ENCODE measurements at places on chromosomes 13 and 19.
A peak's percentile ranks its signal among the peaks of the same experiment; 100 is the strongest.

DNA sequence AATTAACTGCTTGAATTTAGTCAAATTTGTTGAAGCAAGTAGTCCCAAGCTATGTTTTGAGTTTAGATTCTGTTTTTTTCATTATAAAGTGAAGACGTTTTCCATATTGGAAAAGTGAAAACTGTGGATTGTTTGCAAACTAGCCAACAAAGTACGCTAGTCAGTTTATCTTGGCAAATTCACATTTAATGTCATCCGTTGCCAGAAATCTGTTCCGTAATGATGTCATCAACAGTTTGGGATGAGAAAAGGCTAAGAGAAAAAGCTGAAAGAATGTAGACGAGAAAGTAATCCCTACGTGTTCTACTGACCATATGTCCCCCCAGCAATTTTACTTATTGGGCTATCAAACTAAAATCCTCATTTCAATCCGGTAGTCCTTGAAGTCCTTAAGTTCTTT lies 419.6 kb downstream of the GPC6 start:
- no peak for DNase-seq

DNA sequence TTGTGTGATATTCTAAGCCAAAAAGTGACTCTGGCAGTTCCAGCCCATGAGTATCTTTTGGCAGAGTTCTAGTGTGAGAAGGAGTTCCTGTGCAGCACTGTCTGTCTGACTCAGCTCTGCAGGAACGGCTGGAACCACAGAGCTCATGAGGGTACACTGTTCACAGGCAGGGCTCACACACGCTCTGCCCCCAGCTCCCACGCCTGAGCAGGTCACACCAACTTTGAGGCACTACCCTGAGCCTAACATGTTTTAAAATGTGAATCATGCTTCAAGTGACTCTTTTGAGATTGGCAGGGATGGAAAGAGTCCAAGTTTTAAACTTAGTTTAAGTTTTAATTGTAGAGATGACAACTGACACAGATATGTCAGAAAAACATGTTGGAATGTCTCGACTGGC lies 1203.3 kb downstream of the UQCRFS1 start:
- DNase-seq: no peak

- no peak for DNase-seq
Measured at GRCh38 chr13:29073755-29074154, 253.6 kb downstream of the MTUS2 start.

DNA sequence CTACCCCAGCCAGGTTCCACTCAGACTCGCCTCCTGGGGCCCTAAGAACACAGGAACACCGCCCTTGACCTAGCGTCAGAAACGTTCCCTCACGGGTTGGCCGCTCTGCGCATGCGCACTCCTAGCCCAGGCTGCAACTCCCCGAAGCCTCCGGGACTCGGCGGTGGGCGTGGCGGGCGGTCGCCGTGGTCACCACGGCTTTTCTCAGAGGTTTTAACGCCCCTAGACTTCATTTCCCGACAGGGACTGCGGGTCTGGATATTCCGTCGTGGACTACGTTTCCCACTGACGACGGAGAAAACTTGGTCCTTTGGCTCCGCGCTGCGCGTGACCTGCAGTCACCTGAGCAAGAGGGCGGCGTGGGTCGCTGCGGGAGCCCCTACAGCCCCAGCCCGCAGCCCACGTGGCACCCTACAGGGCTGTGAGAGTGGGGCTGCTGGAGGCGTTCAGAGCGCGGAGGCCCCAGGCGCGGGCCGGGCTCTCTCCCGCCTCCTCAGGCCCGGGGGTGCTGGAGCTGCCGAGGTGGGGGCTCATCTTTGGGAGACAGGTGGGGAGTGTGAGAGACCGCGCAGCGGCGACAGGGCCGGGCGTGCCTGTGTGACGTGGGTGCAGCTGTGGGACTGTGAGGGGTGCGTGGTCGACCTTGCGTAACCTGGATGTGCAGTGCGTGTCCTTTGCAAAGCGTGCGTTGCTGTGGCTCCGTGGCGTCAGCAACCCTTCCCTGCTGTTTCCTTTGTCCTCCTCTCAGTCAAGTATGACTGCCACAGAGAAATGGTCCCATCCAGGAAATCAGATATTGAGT lies 38.0 kb upstream of the ZNF573 start:
- DNase-seq: no peak

GRCh38 chr19:37342753-37343152 lies 28.1 kb upstream of the ZNF527 start:
- no peak for DNase-seq

GRCh38 chr13:41660411-41660810 lies 203.1 kb downstream of the RGCC start:
- no peak for DNase-seq

- no peak for DNase-seq
Measured at GRCh38 chr13:109744512-109745051, 41.8 kb downstream of the IRS2 start.

DNA sequence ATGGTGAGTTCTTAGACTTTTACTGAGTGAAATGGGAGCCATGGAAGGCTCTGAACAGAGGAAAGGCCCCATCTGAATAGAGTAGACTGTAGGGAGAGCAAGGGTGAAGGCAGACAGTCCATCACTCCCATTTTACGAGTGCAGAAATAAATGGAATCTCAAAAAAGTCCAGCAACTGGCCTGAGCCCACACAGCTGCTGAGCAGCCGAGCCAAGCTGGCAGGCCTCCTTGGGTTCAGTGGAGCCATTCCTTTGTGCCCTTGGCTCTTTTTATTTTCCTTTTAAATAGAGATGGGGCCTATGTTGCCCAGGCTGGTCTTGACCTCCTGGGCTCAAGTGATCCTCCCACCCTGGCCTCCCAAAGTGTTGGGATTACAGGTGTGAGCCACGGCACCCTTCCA lies 1.0 kb upstream of the MYH14 start:
- no peak for DNase-seq

- DNase-seq: peak; percentile 49
Measured at GRCh38 chr13:107329991-107330390, 762.1 kb upstream of the ARGLU1 start.

GRCh38 chr19:1243768-1244692 lies 2.5 kb downstream of the ATP5F1D start:
- DNase-seq: peak; percentile 69

GRCh38 chr19:3324405-3324856 lies 42.0 kb upstream of the NFIC start:
- DNase-seq: no peak

DNA sequence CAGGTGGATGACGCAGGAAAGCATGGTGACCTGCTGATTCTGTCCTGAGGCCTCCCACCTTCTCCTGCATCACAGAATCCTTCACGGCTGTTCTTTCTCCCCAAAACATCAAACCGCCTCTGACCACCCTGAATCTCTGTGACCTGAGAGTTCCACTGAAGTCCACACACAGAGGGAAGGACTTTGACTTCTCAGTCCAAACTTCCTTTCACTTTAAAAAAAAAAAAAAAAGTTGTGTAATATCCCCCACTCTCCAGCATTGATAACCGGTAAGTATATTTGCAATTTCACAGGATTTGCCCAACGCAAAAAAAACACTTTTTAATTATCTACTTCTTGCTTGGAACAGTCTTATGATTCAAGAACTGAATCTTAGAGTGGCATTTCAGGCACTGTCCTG lies 259.5 kb upstream of the IRS2 start:
- DNase-seq: no peak

DNA sequence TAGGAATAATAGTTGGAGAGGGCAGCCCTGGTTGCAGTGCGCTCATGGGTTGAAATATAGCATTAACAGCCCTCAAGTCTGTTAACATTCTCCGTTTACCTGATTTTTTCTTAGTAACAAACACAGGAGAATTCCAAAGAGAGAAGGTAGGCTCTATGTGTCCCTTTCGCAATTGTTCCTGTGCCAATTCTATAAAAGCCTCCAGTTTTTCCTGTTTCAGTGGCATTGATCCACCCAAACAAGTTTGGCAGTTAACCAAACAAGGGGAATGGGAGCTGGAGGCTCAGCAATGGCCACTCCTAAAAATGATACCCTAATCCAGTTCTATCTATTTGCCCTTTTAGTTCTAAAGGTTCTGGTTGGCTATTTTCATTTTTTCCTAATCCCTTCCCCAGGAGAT lies 151.6 kb downstream of the ZNF486 start:
- no peak for DNase-seq

GRCh38 chr19:1860042-1860775 lies 3.2 kb downstream of the KLF16 start:
- peak; percentile 4 for DNase-seq

All from NCI-H2081 (cell line).